IMR-90 (cell line): ENCODE measurements at places on chromosomes 4 and X. TPM values are rescaled to one million over a fixed set of nuclear protein-coding genes. Genes with fewer than 3 reads are reported as not detected.

- DNase-seq = no peak
Measured at GRCh38 chr4:140240237-140240636, 86.3 kb upstream of the MAML3 start.

DNA sequence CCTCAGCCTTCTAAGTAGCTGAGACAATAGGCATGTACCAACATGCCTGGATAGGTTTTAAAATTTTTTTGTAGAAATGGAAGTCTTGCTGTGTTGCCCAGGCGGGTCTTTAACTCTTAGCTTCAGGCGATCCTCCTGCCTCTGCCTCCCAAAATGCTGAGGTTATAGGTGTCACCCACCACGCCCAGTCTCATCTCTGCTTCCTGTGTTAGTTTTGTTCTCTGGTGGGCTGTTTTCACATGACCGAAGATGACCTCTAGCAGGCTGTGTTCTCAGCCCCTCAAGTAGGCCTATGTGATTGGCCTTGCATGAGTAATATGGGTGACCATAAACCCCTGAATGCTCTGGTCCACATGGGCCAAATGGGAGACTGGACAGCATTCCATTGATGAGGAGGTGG lies 56.8 kb upstream of the MSANTD1 start:
- DNase-seq = no peak

DNA sequence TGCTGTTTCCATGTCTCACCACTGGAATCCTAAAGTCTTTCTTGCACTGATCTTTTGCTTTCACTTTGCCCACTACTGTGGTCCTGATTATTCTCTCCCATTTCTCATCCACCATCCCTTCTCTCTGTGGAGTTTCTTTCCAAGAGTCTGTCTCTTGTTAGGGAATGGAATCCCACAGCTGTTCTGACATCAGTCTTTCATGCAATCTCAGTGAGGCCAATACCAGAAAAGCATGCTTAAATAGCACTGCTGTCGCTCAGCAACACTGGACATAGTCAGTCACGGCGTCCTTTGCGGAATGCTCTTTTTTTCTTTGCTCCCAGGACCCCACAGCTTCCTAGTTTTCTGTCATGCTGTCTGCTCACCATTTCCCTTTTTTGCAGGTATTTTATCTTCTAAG lies 20.1 kb downstream of the SLITRK4 start:
- DNase-seq = no peak

GRCh38 chr4:156146571-156146970 lies 192.9 kb upstream of the CTSO start:
- no peak for DNase-seq

- DNase-seq = no peak
Measured at GRCh38 chrX:50769389-50770063, 44.5 kb downstream of the SHROOM4 start.

- DNase-seq = peak; percentile 50
Measured at GRCh38 chrX:2894885-2895292, 34.2 kb downstream of the ARSD start.

DNA sequence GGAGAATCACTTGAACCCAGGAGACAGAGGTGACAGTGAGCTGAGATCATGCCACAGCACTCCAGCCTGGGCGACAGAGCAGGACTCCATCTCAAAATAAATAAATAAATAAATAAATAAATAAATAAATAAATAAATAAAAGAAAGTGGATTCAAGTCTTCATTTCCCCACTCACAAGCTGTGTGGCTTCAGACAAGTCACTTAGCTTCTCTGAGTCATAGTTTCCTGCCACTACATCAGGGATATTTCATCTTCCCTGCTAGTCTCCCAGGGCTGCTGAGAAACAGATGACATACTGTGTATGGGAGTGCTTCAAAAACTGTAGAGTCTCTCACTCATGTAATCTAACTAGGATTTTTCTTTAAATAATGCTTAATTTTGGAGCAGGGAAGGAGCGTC lies 37.2 kb downstream of the TBC1D9 start:
- peak; percentile 72 for DNase-seq

GRCh38 chr4:1172971-1173757 lies 781 bp upstream of the SPON2 start:
- DNase-seq = peak; percentile 78

The PDGFC gene
- total RNA-seq = 90.7 and 105 TPM in 2 replicates

The GAGE12H gene
- total RNA-seq = not detected in 2 replicates

GRCh38 chr4:179803857-179804256 lies 2361.6 kb upstream of the AGA start:
- peak; percentile 45 for DNase-seq

The CT45A1 gene
- not detected in 2 replicates for total RNA-seq

DNA sequence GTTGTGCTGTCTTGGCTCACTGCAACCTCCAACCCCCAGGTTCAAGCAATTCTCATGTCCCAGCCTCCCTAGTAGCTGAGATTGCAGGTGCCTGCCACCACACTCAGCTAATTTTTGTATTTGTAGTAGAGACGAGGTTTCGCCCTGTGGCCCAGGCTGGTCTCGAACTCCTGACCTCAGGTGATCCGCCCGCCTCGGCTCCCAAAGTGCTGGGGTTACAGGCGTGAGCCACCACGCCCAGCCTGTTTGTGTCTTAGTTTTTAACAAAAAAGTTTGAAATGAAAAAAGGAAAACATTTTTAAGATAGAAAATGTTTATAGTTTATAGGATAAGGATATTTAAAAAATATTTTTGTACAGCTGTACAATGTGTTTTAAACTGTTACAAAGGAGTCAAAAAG lies 62.4 kb downstream of the CAPN6 start:
- no peak for DNase-seq

The MTNR1A gene
- not detected in 2 replicates for total RNA-seq

GRCh38 chrX:132217203-132218073 lies 1.8 kb downstream of the RAP2C start:
- peak; percentile 75 for DNase-seq

GRCh38 chr4:130608121-130608520 lies 1512.2 kb downstream of the C4orf33 start:
- no peak for DNase-seq

DNA sequence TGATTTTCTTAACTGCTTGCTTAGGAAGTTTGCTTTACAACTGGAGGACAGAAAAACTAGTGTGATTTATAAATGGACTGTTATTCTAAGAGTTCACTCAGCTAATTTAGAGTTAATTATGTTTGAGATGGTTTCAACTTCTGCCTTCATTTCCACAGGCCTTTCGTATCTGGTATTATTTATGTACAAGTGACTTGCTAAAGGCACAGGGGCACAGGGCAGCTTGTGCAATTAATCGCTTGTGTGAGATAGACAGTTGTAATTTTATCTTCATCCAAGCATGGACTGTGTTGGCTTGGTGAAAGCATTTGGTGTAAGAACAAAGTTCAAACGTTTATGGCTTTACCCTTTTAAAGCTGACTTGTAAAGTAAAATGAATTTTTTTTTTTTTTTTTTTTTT lies 38.3 kb downstream of the GPAT3 start:
- no peak for DNase-seq

DNA sequence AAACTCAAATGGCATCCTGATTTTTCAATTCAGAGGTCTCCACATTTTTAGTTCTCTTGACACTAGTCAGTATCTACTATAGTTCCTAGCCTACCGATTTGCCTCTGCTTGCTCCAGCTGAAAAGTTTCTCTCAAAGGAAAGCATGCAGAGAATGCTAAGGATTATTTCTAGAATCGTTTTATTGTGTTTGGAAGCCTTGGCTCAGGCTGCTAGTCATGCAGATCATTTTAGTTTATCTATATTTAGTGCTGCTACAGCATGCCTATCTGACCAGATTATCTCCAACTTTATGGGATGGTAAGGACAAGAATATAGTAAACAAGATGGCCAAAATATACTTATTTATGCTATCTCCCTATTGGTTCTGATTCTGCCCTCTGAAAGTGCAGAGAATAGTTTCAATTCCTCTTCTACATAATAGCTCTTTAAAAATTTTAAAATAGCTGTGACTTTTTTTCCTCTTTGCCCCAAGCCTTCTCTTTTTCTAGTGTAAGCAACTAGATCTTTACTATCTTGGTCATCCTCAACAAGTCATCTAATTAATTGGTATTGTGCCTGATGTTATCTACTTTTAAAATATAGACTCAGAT lies 15.7 kb upstream of the DRP2 start:
- DNase-seq = peak; percentile 32
